ENCODE measurements at places on chromosomes 3 and 15. TPM values are rescaled to one million over a fixed set of nuclear protein-coding genes. Genes with fewer than 3 reads are reported as not detected.

- no peak for DNase-seq
These were observed 99.9 kb downstream of the GMPS start for GRCh38 chr3:155970398-155970797.

- no peak for DNase-seq
These were observed 21.3 kb upstream of the NEDD4 start for GRCh38 chr15:56014677-56015076.

DNA sequence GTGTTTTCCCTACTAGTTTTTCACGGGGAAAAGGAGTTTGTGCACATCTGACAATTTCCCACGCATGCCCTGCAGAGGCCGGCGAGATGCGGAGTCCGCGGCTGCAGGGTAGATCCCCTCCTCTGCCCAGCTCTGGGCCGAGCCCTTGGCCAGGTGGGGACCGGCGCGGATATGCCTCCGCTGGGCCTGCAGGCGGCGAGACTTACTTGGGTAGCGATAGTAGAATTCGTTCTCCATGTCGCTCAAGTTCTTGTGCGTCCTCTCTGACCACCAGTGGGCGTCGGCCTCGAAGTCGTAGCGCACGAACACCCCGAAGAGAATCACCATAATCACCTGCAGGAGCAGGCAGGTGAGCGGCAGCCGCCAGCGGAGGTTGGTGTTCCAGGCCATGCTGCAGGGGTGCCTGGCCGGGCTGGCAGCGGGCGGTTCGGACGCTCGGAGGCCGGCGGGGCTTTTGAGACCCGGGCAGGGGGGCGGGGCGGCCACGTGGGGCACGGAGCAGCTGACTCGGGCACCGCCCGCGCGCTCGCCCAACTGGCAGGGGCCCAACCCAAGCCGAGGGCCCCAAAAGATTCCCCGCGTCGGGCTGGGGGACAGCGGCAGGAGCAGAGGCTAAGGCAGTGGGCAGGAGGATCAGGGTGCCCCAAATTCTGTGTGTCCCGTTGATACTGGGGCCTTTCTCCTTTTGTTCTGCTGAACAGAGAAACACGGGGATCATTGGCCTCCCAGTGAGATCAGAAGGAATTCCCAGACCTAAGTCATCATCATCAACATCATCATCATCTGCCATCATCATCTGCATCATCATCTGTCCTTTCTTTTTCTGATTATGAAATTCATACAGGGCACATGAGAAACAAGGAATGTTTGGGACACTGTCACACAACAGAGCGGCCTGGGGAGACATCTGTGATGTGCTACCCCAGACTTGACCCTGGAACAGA lies at the start of gene RHCG:
Gene RHCG (minus strand): TSS at position 429 of the 944 bp plus-strand sequence. CDS start 39 bp downstream, at position 390.
- no peak for DNase-seq

DNA sequence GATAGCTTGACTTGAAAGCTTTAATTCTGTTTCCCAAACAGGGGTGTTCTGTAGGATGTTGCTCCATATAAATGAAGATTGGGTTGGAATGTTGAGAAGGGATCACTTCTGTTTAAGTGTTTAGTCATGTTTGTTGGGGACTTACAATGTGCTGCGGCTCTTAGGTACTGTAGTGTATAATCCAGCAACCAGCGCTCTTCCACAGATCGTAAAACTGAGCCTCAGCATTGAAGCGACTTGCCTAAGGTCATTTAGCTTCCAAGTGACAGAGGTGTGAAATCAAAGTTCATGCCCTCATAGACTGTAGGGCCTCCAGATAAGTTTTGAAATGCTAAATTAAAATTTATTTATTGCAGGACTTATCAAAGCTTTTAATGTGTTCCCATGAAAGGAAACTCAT lies 1.8 kb downstream of the MKRN2 start:
- DNase-seq = no peak

GRCh38 chr15:57522148-57522547 lies 69.6 kb upstream of the MYZAP start:
- no peak for DNase-seq

DNA sequence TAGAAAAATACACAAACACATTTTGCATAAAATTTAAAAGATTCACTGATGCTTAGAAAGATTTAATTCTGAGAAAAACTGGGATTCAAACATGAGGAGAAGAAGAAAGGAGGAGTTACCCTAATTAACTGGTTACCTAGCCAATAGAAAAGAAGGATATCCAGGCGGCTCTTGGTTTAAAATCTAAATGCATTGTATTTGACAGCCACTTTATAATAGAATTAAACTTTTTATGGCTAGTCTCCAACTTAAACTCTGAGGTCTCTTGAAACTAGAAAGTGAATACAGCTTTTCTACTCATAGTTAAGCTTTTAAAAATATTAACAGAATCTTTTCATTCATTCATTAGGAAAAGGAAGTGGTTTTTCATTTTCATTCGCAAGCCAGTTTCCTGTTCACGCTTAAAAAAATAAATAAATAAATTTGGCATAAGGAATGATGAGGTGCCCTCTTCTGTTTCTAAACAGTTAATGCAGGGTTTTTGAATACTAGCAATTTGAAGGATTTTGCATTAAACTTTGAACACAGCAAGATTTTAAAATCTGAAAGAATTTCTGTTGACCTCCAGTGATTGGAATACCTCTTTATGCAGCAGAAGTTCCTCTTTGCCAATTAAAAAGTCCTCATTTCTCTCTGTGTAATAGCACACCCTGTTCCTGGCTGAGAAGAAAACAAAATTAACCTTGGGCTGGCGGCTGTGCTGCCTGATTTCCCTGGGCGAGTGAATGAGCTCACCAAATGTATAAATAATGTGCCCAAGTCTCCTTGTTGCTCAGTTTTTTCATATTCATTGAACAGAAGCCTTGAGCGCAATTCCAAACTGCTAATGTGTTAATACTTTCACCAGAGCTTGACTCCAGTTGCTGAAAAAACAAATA lies 105.1 kb downstream of the ZMAT3 start:
- DNase-seq = no peak

DNA sequence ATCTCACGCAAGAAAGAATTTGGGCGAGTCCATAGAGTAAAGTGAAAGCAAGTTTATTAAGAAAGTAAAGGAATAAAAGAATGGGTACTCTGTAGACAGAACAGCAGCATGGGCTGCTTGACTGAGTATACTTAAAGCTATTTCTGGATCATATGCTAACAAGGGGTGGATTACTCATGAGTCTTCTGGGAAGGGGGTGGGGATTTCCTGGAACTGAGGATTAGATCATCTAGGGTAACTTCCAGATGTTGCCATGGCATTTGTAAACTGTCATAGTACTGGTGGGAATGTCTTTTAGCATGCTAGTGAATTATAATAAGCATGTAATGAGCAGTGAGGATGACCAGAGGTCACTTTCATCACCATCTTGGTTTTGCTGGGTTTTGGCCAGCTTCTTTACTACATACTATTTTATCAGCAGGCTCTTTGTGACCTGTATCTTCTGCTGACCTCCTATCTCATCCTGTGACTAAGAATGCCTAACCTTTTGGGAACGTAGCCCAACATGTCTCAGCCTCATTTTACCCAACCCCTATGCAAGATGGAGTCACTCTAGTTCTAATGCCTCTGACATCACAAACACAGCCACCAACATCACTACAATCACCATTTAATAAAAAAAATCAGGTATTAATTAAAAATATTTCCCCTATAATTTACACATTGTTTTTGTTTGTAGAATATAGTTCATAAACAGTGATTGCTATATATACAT lies 890.7 kb upstream of the EPHA6 start:
- no peak for DNase-seq

DNA sequence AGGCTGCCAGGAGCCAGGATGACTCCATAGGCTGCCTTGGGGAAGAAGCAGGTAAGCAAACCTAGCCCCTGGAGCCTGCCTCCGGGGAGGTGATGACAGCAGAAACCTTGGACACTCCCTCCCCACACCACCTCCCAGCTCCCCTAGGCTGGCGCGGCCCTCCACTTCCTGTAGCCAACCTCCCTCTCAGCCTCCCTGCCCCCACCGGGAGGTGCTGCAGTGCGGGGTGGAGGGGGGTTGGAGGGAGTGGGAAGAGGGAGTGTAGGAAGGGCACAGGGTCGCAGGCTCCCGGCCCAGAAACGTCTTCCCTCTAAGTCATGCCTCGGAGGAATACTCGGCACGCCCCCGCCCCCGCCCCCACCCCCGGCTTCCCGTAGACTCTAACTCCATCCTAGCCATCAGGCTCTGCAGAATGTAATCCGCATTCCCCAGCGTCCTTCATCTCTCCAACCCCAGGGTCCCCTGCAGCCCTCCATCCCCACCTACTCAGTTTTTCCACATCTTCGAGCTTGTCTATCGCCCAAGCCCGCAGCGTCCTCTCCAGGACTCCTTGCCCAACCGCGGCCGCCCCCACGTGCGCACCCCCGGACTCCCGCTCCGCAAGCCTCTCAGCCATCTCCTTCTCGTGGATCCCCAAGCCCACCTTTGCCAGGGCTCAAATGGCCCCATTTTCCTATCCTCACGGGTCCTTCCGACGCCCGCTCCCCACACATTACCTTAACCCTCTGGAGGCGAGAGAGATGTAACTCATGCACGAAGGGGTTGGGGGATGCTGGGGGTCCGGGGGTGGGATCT lies 528 bp downstream of the LPCAT4 start:
- DNase-seq = no peak

DNA sequence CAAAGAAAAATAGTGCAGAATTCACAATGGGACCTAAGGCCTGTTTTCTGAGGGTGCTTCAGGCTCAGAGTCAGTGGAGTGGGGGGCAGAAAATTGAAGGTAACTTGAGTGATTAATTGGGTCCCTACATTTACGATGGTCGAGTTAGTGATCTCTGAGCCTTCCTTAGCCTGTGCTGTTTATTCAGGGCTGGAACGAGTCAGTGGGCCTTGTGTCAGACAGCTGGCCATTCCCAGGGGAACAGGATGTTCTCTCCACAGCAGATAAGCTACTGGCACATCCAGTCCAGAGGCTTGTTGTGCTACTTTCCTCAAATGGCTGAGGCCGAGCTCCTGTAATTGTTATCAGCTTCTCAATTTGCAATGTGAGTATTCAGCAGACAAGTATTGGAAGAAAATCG lies 29.2 kb upstream of the CNTN3 start:
- DNase-seq = no peak

GRCh38 chr15:94674296-94674695 lies 442.9 kb downstream of the MCTP2 start:
- DNase-seq = no peak

GRCh38 chr15:83105440-83105839 lies 2.0 kb upstream of the TM6SF1 start:
- DNase-seq = no peak

- DNase-seq = no peak
These were observed 26.9 kb downstream of the NEK10 start for GRCh38 chr3:27342267-27342666.

The PRSS50 gene
- total RNA-seq = not detected

The GOLGA6C gene
- not detected for total RNA-seq

The EFHB gene
- 0.76 TPM for total RNA-seq

The PPARG gene
- 11.6 TPM for total RNA-seq

The ALPK3 gene
- total RNA-seq = 1.9 TPM

The SLC24A5 gene
- total RNA-seq = not detected
